Fibroblast of mammary gland (primary cell): ENCODE measurements at places on chromosomes 16 and 17.

- no peak for DNase-seq
Measured at GRCh38 chr16:2855536-2855935, 2.4 kb downstream of the PRSS22 start.

DNA sequence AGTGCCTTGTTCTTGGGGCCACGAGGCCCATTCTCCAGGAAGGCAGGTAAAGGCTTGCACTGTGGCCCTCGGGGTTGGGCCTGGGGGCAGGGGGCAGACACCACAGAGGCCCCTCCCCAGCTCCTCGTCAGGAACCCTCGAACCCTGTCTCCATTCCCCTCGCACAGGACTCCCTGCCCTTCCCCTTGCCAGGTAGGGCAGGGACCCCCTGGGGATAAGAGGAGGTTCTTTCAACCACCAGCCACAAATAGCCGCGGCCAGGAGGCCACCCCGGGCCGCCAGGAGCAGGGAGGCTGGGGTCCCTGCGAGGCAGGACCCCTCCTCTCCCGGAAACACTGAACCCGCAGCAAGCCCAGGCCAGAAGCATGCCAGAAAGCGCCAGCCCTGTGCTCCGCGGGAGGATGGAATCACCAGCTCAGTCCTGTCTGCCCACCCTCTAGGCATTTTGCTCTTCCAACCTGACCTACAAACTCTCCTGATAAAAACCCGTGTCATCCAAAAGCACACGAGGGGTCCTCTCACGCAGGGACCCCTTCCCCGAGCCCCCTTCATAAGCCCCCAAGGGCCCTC is 45.6 kb downstream of the SLC47A1 start:
- DNase-seq, result no peak

GRCh38 chr16:28297784-28298510 is 5.6 kb downstream of the SBK1 start:
- no peak for DNase-seq

DNA sequence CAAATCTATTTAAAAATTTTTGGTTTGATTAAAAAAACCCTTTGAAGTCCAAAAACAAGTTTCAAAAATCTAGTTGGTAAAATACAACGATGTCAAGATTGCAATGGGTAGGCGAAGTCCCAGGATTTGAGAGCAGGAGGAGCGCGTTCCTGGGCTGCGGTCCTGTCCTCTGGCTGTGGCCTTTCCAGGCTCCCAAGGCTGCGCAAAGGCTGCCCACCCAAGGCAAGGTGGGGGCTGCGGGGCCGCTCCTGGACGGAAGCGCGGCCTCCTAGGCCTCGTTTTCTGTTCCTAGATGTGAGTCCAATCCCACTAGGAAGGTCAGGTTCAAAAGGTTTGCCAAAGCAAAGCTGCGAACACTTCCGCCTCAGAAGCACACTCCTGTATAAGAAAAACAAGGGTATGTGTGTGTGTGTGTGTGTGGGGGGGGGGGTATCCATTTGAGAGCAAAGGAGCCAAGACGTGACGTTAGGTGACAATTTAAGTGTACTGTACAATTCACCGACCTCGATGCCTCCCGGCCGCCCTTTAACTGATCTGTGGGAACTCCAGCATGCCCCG is 9.2 kb downstream of the AHSP start:
- DNase-seq, result no peak

DNA sequence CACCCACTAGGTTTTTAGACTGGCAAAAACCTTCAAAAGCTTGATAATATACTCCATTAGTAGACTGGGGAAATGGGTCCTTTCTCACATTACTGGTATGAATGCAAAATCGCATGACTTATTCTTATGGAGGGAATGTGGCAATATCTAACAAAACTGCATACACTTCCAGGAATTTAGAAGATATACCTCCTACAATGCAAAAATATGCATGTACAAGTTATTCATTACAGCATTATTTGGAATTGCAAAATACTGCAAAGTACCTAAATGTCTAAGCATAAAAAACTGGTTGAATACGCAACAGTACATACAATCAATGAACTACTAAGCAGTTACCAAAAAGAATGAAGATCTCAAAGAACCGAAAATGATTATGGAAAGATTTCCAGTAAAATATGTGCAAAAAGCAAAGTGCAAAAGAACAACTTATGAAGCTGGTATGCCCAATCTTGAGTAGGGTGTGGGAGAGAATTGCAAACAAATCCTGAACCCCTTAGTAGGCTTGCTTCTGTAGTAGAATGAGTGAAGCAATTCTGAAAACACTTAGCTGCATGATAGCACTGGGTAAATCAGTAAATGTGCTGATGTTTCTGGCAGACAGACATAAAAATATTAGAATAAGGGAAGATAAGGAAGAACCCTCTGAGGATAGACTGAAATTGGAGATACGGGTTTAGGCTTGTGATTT is 180.1 kb downstream of the PARN start:
- peak; percentile 73 for DNase-seq

- no peak for DNase-seq
Measured at GRCh38 chr16:17839907-17840306, 369.1 kb upstream of the XYLT1 start.

DNA sequence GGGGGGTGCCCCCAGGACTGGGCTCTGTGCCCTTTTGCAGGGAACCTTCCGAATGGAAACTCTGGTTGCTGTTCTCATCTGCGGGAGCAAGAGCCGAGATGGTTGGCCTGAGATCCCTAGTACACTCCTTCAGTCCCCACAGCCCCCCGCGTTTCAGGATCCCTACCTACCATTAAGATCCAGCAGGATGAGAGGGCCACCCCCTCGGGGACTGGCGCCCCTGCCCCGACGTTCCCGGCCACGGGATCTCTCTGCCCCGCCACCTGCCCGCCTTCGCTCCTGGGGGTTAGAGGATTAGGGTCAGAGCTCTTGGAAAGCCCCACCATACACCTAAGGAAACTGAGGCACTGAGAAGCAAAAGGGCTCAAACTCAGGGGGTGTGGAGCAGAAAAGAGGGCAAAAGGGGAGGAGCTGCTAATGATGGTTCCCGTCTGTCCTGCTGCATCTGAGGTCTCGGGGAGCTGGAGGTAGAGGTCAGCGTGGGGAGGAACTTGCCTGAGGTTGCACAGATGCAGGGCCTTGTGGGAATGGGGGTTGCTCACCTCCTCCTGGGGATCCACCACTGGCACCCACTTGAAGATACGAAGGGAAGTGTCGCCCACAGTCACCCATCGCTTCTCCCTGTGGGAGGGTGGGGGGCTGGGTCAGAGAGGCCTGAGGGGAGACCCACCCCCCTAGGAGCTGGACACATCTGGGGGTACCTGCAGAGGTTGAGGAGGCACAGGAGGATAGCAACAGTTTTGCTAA is 1.0 kb downstream of the BCL7C start:
- no peak for DNase-seq
